ENCODE measurements at places on chromosomes 2 and 18.

DNA sequence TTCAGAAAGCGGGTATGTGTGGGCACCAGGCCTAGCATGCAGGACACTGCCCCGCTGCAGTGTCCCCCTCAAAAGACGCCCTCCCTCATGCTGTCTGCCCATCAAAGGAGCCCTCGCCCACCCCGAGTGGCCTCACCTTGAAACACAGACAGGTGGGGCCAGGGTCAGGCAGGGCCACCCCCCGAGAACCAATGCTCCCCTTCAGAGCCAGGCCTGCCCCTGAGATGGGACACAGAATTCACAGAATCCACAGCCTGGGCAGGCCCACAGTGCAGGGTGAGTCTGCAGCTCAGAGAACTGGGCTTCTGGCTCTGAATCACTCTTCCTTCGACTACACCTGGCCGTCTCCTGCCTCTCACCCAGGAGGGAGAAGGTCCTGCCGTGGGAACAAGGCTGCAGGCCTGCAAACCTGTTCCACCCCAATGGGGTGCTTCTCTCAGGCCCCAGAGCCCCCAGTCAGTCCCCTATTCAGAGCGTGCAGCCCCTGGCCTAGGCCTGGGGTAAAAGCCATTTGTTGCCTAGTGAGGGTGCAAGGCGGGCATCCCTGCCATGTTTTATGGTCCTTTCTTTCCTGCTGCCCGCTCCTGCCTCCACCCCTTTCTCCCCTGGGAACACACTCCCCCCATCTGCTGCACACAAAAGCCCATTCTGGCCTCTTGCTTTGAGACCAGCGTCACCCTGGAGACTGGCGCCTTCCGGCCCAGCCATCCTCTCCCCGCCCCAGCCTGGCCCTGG is 11.3 kb upstream of the ARHGEF4 start:
- no peak for DNase-seq

- no peak for DNase-seq
These were observed 130.5 kb downstream of the DYSF start for GRCh38 chr2:71583876-71584275.

DNA sequence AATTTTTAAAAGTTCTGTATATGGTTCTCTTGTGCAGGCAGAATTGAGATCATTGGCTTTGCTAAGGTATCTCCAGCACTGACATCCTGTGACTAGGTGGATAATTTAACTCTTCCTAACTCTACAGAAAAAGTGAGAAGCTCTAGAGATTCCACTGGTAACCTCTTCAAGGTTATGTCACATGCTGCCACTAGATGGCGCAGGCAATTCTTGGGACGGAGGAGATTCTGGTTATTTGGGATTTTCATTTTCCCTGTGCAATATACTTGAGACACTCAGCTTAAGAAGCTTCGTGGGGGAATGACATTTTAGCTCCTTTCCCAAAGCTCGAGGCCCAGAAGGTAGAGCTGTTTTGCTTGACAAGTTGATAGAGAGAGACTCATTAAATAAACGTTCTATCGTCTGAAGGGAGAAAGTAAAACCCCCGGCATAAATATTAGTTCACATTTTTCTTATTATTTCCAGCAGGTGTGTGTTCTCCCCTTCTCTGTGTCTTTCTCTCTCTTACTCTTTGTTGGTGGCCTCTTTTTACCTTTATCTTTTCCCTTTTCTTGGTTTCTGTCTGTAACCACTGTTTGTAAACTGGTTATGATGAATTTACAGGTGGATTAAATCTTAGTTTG is 26.6 kb upstream of the LANCL1 start:
- peak; percentile 2 for DNase-seq

DNA sequence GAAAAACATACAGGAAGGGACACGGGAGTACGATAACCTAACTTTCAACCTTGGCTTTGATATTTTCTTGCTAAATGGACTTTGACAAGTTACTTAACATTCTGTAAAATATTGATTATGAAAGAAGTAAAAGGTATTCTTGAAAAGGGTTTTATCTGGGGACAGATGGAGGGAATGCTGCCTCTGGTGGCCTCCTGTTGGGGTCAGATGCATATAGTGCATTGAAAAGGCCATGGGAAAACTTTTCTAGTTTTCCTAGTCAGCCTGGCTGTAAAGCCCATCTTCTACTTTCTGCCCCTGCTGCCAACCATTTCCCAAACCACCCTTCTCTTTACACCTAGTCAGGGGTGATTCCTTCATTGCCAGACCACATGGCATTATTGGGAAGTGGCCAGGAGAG is 22.2 kb upstream of the MSTN start:
- DNase-seq, result no peak

DNA sequence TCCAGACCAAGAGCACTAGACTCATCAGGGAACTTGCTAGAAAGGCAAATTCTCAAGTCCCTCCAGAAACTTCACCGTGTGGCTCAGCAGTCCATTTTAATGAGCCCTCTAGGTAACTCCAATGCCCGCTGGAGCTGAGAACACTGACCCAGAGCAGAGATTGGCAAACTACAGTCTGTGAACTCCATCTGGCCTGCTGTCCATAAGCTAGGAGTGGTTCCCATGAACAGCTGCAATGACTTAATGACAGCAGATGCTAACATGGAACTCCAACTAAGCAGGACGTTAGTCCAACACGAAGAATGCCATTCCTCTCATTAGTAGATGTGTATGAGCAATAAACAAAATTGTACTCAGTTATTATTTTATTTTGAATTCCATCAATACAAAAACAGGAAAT is 371.9 kb downstream of the STK39 start:
- DNase-seq, result no peak

DNA sequence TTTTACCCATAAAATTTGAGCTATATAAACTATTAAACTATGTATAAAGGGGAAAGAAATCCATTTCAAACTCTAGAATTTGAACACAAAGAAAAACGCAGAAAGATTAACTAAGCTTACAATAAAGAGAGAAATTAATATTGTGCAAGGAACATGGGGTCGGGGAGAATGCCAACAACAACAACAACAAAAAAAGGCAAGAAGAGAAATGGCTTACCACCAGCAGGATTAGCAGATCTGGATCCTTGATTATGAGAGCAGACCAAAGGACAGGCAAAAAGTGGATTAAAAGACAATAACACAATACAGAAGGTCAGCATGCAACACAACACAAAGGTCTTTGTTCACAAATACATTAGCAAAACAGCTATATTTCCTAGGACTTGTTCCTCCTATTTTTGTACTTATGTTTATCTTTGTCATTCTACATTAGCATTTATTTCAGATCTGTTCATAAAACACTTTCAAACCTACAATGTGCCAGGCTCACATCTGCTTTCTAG is 103.4 kb upstream of the RNU4ATAC start:
- DNase-seq, result no peak

DNA sequence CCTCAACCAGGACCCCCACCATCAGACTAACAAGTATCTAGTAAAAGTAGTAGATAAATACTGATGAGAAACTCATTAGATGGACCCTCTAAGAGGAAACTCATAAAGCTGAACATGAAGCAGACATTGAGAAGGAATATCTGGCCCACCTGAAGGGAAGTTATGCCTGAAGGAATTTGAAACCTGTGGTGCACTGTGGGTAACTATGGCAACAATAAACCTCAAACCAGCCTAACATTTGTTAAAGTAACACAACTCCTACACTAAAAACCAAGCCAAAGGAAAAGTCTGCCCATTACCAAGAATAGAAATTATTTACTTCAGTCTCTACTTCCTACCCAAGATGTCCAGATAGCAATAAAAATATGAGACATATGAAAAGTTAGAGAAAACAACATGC is 43.4 kb downstream of the KIAA1328 start:
- DNase-seq, result no peak

- DNase-seq, result peak; percentile 57
These were observed 2.3 kb downstream of the EGR4 start for GRCh38 chr2:73291093-73291460.

DNA sequence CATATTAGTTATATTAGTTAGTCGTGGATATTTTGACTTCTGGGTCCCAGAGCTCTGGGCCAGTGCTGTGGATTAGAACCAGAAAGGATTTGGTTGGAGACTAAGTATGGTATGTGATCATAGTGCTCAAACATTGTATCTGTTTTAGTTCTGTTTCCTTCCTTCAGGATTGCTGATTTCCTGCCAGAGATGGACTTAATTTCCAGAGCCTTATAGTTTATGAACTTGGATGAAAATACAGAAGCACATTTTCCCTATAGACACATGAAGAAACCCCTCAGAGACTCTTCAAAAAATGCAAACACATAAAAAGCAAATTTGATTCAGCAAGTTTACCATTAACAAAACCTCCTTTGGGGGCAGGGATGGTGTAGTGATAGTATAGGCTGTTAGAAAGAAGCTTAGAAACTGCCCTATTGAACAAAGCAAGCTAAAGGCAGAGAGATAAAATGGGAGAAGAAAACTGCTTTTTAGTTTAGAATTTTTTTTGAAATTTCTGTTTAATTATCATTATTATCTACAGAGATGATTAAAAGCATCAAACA is 88.7 kb upstream of the EFEMP1 start:
- no peak for DNase-seq

DNA sequence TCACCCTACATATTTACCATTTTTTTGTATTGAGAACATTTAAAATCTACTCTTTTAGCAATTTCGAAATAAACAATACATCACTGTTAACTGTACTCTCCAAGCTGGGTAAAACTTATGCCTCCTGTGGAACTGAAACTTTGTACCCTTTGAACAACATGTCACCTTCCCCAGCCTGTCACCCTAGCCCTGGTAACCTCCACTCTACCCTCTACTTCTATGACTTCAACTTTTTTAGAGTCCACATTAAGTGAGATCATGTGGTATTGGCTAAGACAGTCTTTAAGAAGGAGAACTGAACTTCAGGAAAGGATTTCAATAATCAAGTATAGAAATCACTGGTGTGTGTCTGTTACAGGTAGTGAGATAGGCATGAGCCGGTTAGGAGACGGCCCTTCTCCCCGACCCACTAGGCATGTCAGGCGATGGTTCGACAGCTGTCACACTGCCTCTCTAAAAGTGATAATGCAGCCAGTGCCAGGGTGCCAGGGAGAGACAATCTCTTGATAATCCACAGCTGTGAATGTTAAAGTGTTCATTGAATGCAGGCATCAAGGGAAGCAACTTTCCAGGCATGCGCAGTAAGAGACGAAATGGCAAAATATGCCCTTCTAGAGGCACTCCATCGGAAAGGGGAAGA is 74.6 kb upstream of the RNF152 start:
- no peak for DNase-seq

DNA sequence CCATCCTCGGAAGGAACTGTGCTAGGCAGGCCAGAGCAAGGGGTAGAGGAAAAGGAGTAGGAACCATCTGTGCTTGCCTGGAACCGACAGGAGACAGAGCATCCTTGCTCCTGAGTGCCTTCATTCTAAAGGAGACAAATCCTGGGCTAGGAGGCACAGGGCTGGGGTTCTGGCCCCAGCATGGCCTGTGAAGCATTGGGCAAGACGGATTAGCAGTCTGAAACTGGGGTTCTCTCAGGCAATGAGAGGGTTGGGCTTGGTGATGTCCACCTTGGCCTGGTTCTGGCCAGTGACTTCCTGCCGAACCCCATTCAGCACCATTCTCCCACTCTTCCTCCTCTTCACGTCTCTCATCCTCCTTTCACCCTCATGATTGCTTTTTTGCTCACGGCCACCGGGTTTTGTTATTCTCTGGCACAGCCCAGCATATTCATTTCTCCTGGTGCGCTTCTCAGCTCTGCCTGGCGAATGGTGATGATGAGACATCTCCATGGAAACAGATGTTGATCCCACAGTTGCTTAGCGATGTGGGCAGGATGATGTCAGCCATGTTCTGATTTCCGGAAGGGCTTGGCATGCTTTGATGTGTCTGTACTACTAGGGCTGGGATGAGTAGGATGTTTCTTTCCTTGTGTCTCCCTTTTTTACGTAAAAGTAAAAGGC is 127.7 kb downstream of the CAPN13 start:
- no peak for DNase-seq

DNA sequence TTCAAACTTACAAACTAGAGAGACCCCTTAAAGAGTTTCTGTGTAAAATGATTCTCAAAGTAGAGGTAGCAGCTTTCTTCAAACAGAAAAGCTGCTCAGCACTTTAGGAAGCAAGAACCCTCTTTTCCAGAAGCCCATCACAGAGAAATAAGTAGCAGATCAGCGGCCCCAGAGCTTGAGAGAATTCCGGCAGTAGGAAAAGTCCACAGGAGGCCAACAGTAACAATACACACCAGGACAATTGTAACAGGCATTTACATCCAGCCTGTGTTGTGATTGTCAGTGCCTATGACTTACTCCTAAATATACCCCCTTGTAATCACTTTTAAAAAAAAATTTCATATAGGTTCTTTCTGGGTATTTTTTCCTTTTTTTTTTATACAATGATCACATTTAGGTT is 161.4 kb upstream of the ACVR2A start:
- no peak for DNase-seq

- DNase-seq, result no peak
These were observed 162.5 kb upstream of the RAB6C start for GRCh38 chr2:129816813-129817574.

- DNase-seq, result no peak
These were observed 22.3 kb upstream of the CHMP1B start for GRCh38 chr18:11828786-11829432.

- DNase-seq, result no peak
These were observed 201.7 kb upstream of the RBBP8 start for GRCh38 chr18:22731398-22731797.

DNA sequence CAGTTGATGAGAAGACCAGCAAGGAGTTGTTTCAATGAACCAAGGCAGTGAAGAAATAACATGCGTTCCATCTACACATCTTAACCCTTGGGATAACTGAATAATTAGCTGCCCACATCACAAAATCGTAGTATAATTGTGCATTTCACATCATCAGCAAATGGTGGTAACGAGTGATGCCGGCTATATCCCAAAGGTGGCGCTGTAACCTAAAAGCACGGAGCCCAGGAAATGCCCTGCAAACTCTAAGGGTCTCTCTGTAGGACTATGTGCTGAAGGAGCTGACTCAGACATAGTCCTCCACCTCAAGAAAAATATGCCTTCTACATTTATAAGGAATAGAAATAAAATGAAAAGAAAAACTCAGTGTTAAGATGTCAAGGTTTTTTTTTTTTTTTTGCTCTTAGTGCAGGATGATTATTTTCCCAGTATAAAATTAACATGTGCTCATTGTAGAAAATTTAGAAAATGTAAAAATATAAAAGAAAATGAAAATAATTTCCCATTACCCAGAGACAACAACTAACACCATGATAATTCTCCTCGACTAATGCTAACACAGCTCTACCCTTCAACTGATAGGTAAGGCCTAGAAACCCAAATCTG is 23.1 kb upstream of the DSG3 start:
- no peak for DNase-seq

Measured in activated T-cell treated with anti-CD3 and anti-CD28 coated beads for 48 hours (primary cell).